Astrocyte (in vitro differentiated cells and primary cell): ENCODE measurements at places on chromosomes 1 and 21. TPM values are rescaled to one million over a fixed set of nuclear protein-coding genes. Genes with fewer than 3 reads are reported as not detected.

- H3K4me3 ChIP-seq: no peak overlapping the region
- no peak for DNase-seq
- no peaks in the 10 kb centered on the region for H3K27me3 ChIP-seq
- no peaks in the 10 kb centered on the region for H3K36me3 ChIP-seq
- H3K4me1 ChIP-seq: peaks cover 15% of the 10 kb centered on the region
- no peak overlapping the region for H3K27ac ChIP-seq
Measured at GRCh38 chr21:45388011-45388521, 16.9 kb upstream of the COL18A1 start.

DNA sequence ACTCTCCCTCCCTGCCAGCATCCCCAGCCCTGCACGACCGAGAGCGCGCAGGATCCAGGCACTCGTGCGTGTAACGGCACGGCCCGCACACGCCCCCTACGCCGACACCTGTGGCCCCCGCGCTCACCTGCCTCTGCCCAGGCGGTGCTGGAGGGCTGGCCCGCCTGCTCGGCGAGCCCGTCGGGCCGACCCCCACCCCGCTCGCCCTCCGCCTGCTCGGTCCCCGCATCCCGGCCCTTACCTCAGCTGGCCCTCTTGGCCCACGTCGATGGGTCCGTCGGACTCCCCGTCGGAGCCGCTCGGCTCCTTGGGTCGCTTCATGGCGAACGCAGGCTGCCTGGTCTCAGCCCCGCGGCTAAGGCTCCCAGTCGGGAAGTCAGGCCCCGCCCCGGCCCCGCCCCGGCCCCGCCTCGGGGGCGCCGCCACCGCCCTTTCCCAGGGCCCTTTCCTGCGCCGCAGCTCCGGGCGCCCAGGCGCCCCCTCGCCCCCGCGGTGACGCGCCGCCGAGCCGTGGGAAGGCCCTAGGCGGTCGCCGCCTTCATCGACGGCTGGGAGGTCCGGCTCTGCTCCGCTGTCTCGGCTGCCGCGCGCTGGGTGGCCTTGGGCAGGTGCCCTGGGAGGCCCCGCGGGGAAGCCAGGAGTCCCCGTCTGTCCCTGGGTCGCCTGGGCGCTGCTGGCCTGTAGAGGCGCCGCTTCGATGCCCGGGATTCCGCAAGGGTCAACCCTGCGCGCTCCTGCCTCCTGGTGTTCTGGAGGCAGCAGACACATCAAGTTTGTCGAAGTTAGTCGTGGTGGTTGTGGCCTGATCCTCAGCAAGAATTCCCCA is at the start of gene HEYL:
Gene HEYL (minus strand): TSS at position 339 of the 826 bp plus-strand sequence. CDS start 18 bp downstream, at position 321.
- H3K27ac ChIP-seq: no peak within 1 kb of the TSS
- peaks cover 32% of the 10 kb centered on the region for H3K27me3 ChIP-seq
- H3K36me3 ChIP-seq: no peaks in the 10 kb centered on the region
- H3K4me3 ChIP-seq: no peak within 1 kb of the TSS
- DNase-seq: no peak

GRCh38 chr1:90724361-90724760 is 7.3 kb upstream of the BARHL2 start:
- H3K27me3 ChIP-seq: peaks cover 97% of the 10 kb centered on the region
- no peak for DNase-seq
- H3K4me3 ChIP-seq: no peak overlapping the region
- H3K36me3 ChIP-seq: no peaks in the 10 kb centered on the region

- no peaks in the 10 kb centered on the region for H3K27me3 ChIP-seq
- DNase-seq: no peak
- H3K27ac ChIP-seq: no peak overlapping the region
- no peaks in the 10 kb centered on the region for H3K36me3 ChIP-seq
Measured at GRCh38 chr1:187854457-187854856, 1025.7 kb downstream of the PLA2G4A start.

PROX1 gene
- 1.9 and 4.8 TPM in 2 replicates for total RNA-seq

HSF2BP gene
- total RNA-seq: 3.2 TPM in 2 replicates
